ENCODE measurements at places on chromosomes 4 and X.

DNA sequence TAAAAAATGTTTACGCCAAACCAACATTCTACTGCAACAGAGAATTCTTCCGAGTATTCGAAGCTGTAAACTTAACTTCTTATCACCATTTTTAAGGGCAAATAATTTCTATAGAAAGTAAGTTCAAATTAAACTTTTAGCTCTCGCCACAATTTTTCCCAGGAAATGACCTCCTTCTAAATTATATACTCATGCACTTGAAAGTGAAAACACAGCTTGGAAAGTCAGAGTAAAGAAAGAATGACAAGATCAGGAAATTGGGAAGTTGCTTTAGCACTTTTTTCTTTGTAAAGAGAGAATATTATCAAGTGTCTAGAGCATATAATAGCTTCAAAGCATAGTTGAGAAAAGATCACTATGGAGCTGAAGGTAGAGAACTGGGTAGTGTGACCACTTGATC, 1.2 kb downstream of the CYBB start:
- no peak for DNase-seq

DNA sequence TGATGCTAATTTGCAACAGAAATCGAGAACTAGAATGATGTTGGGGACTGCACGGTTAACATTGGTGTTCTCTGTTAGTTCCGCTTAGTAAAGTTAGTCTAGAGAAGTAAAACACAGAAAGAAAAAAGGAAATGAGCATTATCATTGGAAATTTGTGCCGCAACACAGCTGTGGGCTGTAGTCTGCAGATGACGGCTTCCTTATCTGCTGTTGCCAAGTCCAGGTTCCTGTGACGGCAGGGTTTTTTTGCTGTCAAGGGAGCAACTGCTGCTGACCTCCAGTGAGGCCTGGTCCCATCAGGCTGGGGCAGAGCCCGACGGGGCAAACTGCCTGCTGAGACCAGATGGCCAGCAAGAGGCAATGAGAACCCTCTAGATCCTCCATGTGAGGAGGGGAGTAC, 38.9 kb upstream of the PHEX start:
- no peak for DNase-seq

DNA sequence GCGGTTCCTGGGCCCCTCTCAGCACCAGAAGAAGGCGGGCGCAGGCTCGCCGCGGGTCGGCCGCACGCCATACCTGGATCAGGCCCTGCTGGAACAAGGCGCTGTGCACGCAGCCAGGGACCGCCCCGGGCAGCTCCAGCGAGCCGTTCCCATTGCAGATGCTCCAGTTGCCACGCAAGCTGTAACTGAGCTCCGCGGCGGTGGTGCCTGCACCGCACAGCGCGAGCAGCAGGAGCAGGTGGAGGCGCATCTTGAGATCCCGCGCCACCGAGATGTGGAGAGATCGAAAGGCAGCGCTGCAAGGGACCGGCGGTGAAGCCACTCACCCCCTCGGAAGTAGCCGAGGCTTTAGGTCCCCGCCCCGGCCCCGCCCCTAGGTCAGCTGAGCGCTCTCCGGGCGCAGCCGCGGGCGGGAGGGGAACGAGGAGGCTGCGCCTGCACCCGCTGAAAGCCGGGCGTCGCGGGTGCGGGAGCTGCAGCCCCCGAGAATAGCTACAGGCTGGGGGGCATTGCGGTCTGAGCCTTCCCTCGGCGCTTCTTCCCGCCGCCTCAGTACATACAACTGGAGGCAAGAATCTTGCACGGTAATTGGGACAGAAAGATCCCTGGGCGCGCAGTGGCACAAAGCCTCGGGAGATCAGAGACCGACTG, at the start of gene MANBA:
Gene MANBA (minus strand): TSS at position 324 of the 651 bp plus-strand sequence. CDS start 74 bp downstream, at position 250.
- peak; percentile 81 for DNase-seq

DNA sequence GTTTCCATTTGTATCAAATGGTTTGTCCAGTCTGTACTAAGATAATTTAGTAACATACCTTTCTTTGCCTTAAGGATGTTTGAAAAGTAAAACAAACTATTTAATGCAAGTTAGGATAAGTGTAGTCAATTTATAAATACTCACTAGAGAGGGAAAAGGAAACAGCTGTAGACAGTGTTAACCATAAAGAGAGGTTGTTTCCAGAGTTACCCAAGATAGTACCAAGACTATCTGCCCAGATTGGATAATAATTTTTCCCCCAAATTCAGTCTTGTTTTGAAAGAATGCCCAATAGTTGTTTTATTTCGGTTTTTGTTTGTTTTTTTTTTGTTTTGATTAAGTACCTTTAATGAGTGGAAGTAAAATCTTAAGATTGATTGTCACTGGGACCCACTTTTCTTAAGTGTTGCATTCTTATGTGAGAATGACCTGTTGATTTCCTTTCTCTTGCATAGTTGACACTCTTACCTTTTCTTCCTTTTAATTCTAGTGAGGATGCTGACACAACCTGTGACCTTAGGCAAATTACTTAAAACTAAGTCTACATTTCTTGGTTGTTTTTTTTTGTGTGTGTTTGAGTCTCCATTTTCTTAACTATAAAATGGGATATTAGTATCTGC, 12.8 kb downstream of the AFF1 start:
- DNase-seq: no peak

- no peak for DNase-seq
These were observed 9.7 kb downstream of the PPEF2 start for GRCh38 chr4:75892508-75892907.

DNA sequence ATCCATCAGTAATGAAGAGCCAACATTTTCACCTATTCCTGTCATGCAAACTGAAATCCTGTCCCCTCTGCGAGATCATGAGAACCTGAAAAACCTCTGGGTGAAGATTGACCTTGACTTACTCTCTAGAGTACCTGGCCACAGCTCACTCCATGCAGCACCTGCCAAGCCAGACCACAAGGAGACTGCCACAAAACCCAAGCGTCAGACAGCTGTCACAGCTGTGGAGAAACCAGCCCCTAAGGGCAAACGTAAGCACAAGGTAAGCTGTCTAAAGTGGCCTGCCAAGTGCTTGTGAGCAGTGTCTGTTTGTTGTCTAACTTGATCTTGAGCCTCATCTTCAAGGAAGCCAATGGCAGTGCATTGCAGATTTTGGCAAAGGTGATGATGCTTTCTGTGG, 455.9 kb downstream of the AFF2 start:
- DNase-seq: no peak

- DNase-seq: no peak
These were observed 116.7 kb downstream of the CDKL5 start for GRCh38 chrX:18542131-18542530.

DNA sequence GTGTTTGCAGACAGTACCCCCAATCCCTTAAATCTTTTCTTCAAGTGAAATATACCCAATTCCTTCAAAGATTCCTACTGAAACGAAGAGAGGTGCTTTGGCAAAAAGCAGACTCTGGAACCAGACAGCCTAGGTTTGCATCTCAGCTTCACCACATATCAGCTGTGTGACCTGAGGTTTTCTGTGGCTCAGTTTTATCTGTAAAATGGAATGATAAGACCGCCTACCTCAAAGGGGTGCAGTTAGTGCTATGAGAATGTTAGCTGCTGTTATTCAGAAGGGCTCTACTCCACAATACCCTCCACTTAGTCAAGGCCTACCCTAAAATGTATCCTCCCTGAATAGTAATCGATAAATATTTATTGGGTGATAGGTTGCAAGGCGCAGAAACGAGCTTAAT, 664 bp downstream of the PIR start:
- no peak for DNase-seq

DNA sequence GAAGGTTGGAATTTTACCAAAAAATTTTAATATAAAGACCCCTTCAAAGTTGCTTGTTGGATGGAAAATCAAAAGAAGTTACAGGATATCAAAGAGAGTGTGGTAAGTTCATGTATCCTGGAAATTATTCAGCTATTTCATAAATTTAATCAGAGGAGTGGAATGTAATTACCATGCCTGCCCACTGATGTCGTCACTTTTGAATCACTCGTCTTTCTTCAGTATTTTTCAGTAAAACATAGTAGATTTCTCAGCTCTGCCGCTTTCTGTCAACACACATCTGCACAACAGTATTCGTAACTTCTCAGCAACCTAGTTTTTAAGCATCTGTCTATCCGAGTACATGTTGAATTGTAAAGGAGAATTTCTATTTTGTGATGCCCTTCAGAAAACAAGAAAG, 2163.0 kb upstream of the AGA start:
- DNase-seq: no peak

- DNase-seq: no peak
These were observed 218.0 kb upstream of the AMOT start for GRCh38 chrX:113058634-113059033.

- peak; percentile 24 for DNase-seq
These were observed 144.3 kb downstream of the RTL3 start for GRCh38 chrX:78514852-78515251.

Data from activated T-cell treated with anti-CD3 and anti-CD28 coated beads, Interleukin-2, amount 50 U/mL, for 1 hour (primary cell).